ENCODE measurements at places on chromosomes 6 and 20.

DNA sequence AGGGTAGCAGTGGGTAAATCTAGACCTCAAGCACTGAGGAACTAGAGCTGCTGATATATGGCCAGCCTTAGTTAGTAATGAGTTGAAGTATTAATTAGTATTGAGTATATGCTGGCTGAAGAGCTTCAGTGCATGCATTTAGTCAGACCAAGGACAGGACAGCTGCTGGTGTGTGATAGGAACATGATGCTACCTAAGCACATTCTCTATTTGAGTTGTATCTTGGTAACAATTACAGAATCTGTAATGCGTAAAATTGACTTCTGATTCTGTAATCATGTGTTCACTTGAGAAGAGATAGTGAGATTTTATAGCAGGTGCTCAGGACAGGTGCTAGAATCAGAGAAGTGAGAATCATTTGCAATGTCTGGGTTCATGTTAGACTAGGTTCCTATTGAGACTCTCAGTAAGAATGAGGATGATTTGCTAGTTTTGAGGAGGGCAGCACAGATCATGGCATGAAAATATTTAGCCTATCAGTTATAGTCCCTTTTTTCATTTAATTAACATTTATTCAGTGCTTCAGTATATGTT, 369.4 kb upstream of the HS3ST5 start:
- DNase-seq: no peak

DNA sequence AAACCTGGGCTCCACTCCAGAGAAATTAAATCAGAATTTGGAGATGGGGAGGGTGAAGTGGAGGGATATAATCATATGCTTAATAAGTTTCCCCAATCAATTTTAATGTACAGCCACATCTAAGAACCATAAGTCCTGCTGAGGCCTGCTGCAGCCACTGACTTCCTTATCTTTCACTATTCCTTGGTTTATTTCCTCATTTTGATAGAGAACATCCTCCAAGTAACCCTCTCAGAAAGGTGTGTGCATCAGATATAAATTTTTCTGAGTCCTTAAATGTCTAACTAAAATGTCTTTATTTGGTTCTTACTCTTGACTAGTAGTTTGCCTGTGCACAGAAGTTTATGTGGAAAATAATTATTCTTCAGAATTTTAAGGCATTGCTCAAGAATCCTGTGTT, 23.7 kb upstream of the SIRT5 start:
- no peak for DNase-seq

DNA sequence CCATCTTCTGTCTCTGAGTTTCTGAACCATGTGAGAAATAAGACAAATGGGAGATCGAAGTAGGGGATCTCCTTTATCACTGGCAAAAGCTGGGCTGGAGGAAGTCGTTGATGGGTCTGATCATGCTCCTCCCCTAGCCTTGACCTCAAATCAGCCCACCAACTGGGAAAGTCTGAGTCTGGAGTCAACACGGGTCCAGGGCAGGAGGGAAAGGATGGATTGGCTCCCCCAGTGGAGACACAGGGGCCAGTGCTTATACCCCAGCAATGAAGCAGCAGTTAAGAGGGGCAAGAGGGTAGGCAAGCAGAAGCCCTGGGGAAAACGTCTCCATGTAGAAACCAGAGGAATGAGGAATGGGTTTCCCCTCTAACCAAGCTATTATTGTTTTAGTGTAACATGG, 152.6 kb downstream of the TBC1D7 start:
- DNase-seq: no peak

- no peak for DNase-seq
These were observed 293.5 kb downstream of the LRFN2 start for GRCh38 chr6:40293460-40294185.

DNA sequence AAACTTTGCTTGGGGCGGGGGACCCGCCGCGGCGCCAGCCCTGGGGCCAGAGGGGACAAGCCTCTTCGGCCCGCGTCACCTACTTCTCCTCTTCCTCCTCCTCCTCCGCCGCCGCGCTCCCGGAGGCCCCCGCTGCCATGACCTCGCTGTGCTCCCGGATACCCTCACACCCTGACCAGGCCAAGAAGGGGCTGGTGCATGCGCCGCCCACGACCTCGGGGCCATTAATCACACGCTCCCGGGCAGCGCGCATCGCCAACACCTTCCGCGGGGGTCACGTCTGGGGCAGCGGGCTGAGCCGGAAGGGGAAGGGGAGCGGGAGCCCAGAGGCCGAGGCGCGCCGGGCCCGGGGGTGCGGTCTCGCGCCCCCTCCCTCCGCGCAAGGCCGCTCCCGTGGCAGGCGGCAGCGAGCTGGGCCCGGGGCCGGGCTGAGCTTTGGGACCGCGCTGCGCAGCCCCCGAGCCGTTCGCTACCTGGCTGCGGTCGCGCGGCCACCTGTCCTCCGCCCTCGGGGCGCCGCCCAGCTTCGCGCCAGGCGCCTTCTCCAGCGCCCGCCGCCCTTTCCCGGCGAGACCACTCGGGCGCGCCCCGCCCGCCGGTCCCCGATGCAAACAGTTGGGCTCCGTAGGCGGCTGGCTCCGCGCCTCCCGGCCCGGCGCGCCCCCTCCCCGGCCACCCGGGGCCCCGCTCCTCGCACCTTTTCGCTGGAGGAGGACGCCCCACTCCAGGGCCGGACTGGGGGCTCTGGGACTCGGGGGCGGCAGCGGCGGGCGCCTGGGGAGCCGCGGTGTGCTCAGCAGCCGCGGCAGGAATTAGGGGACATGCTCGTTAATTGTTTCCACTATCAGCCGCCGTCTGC, 575 bp upstream of the CNR1 start:
- DNase-seq: peak; percentile 51

DNA sequence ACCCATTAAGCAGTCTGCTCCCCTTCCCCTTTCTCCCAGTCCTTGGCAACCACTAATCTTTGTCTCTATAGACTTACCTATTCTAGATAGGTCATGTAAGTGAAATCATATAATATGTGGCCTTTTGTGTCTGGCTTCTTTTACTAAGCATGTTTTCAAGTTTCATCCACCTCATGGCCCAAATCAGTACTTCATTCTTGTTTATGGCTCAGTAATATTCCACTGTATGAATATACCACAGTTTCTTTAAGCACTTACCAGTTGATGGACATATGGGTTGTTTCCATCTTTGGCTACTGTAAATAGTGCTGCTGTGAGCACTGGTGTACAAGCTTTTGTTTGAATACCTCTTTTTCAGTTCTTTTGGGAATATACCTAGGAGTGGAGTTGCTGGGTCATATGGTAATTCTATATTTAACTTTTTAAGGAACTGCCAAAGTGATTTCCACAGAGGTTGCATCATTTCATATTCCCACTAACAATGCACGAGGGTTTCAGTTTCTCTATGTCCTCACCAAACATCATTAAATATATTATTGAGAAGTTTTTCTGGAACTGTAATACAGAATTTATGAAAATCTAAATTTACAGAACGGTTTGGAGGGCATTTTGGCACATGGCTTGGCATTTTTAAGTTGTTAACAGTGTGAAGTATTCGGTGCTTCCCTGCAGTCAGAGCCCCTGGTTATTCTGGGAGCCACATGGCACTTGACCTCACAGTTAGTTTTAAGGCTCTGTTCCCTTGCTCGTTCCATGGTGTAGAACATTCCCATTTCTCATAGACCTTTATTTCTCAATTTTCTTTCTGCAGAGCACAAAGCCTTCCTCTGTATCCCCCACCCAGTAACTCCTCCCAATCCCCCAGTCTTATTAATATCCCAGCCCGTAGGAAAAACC, 27.0 kb upstream of the DTNBP1 start:
- peak; percentile 83 for DNase-seq

DNA sequence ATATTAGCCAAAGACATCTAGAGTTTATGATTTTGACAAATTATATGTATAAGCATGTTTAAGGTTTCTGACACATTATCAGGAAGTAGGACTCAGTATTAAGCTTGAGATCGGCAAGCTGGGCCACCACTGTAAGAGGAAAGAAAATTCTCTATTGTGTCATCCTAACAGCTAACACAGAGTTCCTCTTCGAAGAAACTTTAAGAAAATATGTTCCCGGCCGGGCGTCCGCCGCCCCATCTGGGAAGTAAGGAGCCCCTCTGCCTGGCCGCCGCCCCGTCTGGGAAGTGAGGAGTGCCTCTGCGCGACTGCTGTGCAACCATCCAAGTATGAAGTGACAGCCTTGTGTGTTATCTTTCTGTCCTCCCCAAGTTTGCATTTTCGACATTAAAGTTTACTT, 23.0 kb downstream of the USP49 start:
- peak; percentile 38 for DNase-seq

- no peak for DNase-seq
These were observed 433.7 kb upstream of the RGS17 start for GRCh38 chr6:153564803-153565202.

DNA sequence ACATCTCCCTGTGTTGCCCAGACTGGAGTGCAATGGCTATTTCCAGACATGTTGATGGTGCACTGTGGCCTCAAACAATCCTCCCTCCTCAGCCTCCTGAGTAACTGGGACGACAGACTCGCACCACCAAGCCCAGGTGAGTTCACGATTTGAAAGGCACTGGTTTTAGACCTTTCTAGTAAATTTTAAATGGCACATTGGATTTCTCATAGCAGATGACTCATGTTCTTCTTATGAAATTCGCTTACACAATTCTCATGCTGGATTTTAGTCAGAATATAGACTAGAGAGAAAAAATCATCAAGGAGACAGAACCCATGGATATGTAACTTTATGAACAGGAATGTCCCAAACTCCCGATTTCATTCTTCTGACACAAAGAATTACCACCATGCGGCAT, 18.1 kb upstream of the PXDC1 start:
- peak; percentile 83 for DNase-seq

DNA sequence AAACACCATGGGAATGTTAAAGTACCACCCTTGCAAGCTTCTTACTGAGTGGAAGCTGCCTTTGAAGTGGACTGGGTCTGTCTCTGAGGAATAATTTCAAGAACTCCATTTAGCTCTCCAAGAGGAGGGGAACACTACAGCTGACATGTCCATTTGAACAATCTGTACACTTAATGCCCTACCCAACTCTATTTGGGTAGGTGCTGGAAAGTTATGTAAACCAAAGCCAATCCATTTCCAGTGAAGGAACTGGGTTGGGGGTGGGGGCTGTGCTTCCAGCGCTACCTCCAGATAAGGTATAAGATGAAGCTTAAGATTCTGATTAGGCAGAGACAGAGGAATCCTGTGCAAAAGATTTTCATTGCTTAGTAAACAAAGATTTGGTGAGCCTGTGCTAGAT, 122.0 kb downstream of the TCP11 start:
- no peak for DNase-seq

- DNase-seq: peak; percentile 78
These were observed 53.6 kb upstream of the LRRC1 start for GRCh38 chr6:53741034-53741823.
